Glutamatergic neuron (in vitro differentiated cells): ENCODE measurements at places on chromosomes 5 and 9.

GRCh38 chr9:99109522-99109921 lies 4.6 kb downstream of the TGFBR1 start:
- no peak for DNase-seq

DNA sequence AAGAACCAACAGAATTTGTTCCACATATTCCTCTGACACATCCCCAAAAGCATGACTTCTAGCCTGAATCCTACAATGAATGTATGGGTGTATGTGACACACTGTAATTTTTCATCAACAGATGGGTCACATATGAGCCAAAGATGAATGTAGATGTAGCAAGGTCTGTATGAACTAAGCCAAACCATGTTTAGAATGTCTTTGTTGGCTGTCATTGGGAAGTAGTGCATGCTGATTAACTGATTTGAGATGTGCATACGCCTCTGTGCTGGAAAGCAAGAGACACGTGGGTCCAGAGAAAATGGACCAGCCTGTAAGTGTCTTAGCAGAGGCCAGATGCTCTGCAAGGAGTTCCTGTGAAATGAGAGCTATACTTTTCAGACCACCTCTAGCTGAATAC lies 222.0 kb downstream of the COMMD10 start:
- no peak for DNase-seq

- DNase-seq, result no peak
Measured at GRCh38 chr5:1222621-1223277, 2.4 kb upstream of the SLC6A18 start.

DNA sequence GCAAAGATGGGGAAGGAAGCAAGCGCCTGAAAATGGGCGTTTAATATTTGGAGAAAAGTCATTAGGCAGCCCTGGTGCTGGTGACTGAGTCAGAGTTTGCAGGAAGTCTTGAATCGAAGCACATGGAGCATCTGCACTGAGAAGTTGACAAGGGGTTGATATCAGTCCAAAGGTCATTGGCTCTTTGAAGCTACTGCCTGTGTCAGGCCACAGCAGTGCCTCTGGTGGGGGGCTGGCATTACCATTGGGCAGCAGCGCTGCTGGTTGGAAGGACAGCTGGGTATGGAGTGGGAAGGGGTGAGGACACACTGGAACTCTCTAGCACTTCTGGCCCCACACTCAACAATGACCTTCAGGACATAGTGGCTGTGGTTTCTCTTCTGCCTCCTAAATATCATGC lies 150.4 kb upstream of the ERCC6L2 start:
- no peak for DNase-seq

DNA sequence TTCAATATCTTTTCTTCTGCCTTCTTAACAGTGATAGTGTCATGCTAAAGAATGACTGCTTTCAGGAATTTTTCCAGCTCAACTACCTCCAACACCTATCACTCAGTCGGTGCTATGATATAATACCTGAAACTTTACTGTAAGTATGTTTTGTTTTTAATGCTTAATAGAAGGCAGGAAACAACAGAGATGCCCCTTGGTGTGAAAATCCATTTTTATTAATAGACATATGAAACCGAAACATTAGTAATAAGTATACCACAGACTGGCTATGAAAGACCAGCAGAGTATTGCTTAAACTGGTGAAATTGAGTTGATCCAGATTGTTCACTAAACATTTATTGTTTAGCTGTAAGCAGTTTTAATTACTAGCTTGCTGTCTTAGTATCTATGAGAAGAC lies 25.2 kb downstream of the SKP2 start:
- DNase-seq, result no peak

- DNase-seq, result no peak
Measured at GRCh38 chr5:40346901-40347300, 332.8 kb upstream of the PTGER4 start.

GRCh38 chr9:8871796-8872445 lies 1072.3 kb upstream of the DMAC1 start:
- no peak for DNase-seq

GRCh38 chr5:126354858-126355731 lies 68.1 kb upstream of the GRAMD2B start:
- DNase-seq, result no peak

- no peak for DNase-seq
Measured at GRCh38 chr9:127336506-127337352, 60.2 kb upstream of the SLC2A8 start.

GRCh38 chr5:32753765-32754164 lies 42.6 kb downstream of the NPR3 start:
- no peak for DNase-seq

GRCh38 chr9:35029241-35029640 lies 39.7 kb downstream of the DNAJB5 start:
- no peak for DNase-seq

DNA sequence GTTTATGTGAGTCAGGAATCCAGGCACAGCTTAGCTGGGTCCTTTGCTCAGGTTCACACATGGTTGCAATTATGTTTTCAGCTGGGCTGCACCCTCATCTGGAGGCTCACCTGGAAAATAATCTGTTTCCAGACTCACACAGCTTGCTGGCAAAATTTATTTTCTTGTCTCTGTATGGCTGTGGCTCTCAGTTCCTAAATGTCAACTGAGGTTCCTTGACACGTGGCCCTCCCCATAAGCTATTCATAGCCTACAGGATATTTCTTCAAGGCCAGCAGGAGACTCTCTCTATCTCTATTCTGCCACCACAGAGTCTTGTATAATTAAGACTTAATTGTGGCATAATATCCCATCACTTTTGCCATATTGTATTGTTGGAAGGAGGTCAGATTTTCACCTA lies 732.0 kb downstream of the CDH18 start:
- DNase-seq, result no peak
